ENCODE measurements at places on chromosomes 6 and 20. TPM values are rescaled to one million over a fixed set of nuclear protein-coding genes. Genes with fewer than 3 reads are reported as not detected.

Gene COL10A1
- total RNA-seq: 0.99 TPM

GRCh38 chr6:166795879-166796278, 160.5 kb downstream of the RNASET2 start:
- DNase-seq: no peak

GRCh38 chr20:40571639-40572038, 117.4 kb downstream of the MAFB start:
- DNase-seq: no peak

Gene CST9L
- not detected for total RNA-seq

GRCh38 chr20:12875510-12875909, 133.3 kb upstream of the SPTLC3 start:
- no peak for DNase-seq

DNA sequence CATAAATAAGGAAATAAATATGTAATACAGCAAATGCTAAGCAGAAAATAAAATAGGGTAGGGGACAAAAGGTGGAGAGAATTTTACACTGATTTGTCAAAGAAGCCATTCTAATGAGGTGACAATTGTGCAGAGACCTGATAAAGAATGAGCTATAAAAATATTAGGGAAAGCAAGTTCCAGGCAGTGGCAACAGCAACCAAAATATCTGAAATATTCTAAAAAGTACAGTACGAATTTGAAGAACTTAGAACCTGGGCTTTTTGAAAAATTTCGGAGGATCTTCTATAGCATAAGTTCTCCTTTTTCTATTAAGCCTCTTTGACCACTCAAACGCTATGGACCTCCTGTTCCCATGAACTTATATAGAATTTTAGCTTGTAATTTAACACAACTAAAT, 98.0 kb upstream of the FAM184A start:
- DNase-seq: no peak

DNA sequence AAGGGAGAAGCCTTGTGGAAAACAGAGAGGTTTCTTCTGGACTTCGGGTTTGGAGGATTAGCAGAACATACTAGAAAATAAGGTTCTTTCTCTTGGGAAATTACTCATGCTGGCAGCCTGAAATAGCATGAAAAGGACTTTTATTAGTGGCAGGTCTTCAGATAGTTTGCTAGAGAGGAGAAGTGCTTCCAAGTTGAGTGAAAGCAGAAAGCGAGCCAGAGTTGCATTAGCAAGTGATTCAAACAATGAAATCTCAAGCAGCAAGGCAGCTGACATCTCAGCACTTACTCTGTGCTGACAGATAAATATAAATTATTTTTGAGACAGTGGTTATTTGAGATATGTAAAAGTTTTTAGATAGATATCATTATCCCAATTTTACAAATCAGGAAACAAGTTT, 91.9 kb downstream of the PLCB4 start:
- no peak for DNase-seq

GRCh38 chr20:47274401-47275108, 81.9 kb downstream of the ZMYND8 start:
- no peak for DNase-seq

DNA sequence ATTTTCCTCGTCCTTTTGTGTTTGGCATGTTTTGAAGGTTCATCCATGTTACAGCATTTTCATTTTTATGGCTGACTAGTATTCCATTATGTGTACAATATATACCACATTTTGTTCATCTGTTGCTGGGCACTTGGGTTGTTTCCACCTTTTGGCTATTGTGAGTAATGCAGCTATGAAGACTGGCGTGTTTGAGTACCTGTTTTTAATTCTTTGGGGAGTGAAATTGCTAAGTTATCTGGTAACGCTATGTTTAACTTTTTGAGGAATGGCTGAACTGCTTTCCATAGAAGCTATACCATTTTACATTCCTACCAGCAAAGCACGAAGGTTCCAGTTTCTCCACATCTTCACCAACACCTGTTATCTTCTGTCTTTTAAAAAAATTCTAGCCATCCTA, 37.0 kb upstream of the MYL9 start:
- no peak for DNase-seq

- no peak for DNase-seq
These were observed 293.4 kb upstream of the SPTLC3 start for GRCh38 chr20:12715371-12715770.

DNA sequence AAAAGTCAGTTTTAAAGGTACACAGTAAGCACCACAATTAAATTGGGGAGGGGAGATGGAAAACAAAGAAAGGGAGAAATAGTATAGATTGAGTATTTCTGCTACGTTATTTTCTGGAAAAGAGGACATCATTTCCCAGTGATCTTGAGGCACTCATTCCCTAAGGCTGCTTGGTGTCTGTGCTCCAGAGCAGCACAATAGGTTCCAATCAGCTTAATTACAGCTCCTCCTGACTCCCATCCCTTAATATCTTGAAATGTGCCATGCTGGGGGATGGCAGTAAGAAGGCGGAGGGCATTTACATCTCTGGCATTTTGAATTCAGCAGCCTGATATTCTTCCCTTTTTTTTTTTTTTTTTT, 39.5 kb upstream of the BEND3 start:
- DNase-seq: no peak

DNA sequence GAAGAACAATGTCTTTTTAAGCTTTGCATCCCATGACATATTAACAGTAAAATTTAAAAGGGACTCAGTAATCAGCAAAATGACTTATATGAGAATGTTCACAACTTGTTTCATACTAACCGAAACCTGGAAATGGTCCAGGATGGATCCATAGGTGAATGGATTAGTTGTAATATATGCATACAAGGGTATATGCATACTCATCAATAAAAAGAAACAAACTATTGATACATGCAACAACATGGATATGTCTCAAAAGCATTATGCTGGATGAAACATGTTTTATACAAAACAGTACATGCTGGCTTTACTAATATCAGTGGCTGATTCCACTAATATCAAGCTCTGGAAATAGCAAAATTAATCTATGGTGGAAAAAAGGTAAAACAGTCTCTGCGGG, 108.5 kb upstream of the HIVEP1 start:
- no peak for DNase-seq

Gene TMEM200A
- 7.2 TPM for total RNA-seq

DNA sequence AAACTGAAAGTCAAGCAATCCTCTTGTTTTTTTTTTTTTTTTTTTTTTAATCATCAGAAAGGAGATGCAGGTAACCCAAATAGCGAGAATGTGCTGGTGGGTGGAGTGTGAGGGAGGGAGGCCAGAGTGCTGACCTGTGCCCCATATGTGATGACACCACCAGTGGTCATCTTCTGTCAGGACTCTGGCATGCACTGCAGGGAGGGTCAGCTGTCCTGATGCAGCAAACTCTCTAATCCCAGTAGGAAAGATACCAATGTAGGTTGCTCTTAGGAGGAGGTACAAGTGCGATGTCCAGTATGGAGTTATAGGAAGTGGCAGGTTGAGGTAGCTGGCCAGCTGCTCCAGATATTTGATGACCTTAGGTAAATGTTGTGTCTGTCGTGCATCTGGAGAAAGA, 2.8 kb upstream of the CST4 start:
- no peak for DNase-seq

Gene GLP1R
- total RNA-seq: not detected

Gene ORC3
- 16.5 TPM for total RNA-seq
